ENCODE measurements at places on chromosomes 2 and 18.
A peak's percentile ranks its signal among the peaks of the same experiment; 100 is the strongest.

DNA sequence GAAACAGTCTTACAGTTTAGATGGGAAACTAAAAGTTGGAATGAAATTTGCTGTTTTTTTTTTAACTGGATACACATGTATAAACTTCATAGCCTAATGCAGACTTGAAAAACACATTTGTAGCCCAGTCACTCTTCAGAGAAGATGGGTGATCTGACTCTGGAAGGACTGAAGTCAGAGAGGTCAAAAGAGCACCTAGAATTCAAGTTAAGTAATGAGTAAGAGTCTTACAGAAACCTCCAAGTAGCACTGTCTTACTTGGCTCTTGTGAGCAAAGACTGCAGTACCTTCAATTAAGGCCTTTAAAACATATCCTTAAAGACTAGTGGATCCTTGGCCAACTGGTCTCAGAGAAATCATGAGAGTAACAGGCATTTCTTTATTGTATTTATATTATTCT is 41.9 kb downstream of the TRAPPC8 start:
- no peak for ATAC-seq

- no peak for ATAC-seq
Measured at GRCh38 chr2:223923976-223924375, 21.2 kb downstream of the WDFY1 start.

DNA sequence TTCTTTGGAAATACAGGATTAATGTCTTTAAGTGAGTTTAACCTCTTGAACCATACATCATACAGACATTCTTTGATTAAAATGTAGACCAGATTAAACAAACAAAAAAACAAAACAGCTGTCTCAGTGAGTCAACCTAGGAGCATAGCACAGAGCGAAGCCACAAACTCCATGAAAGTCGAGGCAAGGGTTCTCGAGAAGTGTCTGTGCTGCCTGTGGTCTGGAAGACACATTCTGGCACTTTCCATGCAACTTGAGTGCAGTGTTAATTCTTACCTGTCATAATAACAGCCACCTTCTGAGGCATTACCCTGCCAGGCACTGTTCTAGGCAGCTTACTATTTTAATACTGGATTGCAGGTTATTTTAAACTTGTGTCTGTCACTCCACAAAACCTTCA is 435.5 kb upstream of the MMADHC start:
- no peak for ATAC-seq

DNA sequence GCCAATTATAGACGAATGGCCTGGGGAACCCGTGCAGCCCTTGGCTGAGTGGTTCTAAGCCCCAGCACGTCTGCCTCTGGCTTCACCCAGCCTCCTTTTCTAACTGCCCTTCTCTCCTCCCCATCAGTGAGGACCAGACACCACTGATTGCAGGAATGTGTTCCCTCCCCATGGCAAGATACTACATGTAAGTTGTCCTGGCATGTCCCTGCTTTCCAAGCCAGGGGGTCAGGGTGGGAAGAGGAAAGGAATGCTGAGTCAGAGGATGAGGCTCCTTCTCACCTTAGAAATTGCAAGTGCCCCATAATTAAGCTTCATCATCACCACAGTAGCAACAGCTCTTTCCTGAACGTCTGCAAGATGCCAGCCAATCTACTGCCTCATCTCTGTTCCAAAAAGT is 4.8 kb downstream of the IL1F10 start:
- no peak for ATAC-seq

- no peak for ATAC-seq
Measured at GRCh38 chr18:59621027-59621426, 76.2 kb downstream of the CCBE1 start.

DNA sequence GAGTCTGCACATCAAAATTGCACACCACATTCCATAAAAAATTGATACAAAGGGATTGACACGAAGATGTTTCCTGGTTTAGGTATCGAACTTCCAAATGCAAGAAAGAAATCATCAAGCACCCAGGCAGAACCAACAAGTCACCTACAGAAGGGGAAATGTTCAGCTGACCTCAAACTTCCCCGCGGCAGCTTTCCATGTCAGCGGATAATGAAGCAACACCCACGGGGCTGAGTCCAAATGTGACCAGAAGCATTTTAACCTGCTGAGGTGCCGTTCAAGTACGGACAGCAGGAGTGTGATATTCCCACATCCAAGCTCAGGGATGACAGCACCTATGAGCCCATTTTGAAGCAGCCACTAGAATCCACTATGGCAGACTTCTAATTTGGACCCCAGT is 124.9 kb downstream of the GALNT14 start:
- ATAC-seq, result no peak

DNA sequence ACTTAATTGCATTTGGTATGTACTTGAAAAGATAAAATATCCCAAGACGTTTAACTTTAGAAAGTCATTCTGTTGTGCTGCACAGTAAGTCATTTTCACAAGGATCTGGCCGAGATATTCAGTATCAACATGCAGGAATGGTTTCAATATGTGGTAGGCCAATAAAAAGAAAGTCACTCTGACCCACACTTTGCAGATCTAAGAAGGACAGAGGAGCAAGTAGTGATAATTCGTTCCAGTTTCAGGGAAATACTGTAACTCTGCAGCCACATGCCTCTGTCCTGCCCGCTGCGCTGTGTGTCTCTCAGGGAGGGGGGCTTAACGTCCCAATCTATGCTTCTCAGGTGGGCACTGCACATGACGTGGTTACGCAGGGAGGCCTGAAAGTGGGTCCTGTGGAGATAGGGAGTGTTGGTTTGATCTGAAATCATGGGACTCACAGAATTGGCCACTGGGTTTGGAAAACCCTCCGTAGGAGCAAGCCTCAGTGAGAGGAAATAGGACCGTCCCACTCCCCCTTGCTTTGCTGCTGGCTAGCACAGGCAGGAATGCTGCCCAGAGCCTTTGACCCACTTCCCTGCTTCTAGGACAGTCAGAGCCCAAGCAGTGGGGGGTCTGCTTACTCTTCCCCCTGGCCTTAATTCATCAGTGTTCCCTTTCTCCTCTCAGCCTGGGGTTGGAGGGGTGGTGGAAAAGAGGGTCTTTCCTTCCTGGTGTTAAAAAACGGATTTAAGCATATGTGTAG is 314.7 kb upstream of the SPRED2 start:
- no peak for ATAC-seq

GRCh38 chr2:207914716-207915115 is 110.6 kb downstream of the PLEKHM3 start:
- no peak for ATAC-seq

DNA sequence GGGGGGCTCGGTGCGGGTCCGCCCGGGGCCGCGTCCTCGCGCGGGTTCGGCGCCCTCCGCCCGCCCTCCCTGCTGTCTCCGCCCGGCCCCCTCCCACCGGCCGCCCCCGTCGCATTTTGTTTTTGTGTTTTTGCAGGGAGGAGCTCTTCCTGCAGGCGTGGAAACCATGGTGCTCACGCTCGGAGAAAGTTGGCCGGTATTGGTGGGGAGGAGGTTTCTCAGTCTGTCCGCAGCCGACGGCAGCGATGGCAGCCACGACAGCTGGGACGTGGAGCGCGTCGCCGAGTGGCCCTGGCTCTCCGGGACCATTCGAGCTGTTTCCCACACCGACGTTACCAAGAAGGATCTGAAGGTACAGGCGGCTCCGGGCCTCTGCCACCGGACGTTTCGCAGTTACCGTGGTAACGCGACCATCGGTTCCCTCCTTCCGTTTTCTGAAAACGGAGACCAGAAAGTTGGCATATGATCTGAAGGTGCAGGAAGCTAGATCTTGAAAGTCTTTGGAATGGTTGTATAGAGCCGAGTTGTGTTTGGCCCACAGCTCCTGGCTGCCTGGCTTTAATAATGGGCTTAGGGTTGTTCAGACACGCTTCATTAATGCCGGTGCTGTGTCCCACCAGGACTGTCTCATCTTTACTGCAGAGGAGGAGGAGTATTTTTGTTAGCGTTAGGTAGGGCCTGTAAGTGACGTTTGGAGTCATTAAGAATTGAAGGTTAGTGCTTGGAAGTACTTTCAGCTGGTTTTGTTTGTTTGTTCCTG is 891 bp downstream of the KDM3A start:
- peak; percentile 2 for ATAC-seq

- ATAC-seq, result no peak
Measured at GRCh38 chr2:3620834-3621233, 25.9 kb downstream of the COLEC11 start.

Data from gastroesophageal sphincter (tissue), 4 donors.